AG04450 (cell line): ENCODE measurements at places on chromosomes 1 and 21.

DNA sequence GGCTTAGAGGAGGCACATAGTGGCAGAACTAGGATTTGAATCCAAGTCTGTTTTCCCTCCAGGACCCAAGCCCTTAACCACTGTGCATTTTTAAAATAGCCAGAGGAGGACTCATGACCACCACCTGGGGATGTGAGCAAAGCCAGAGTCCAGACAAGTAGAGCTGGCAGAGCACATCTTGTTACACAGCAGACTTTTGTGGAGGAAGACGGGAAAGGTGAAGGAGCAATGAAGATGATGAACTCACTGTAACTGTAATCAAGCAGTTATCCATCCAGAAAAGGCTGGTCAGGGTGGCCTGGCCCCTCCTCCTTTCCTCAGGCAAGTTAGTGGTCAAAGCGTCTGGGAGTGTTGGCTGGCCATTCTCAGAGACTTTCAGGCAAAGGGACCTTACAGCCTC, 50.9 kb downstream of the SLC44A3 start:
- no peak for DNase-seq

- no peak for DNase-seq
These were observed 69.8 kb downstream of the KCNT2 start for GRCh38 chr1:196538473-196538872.

DNA sequence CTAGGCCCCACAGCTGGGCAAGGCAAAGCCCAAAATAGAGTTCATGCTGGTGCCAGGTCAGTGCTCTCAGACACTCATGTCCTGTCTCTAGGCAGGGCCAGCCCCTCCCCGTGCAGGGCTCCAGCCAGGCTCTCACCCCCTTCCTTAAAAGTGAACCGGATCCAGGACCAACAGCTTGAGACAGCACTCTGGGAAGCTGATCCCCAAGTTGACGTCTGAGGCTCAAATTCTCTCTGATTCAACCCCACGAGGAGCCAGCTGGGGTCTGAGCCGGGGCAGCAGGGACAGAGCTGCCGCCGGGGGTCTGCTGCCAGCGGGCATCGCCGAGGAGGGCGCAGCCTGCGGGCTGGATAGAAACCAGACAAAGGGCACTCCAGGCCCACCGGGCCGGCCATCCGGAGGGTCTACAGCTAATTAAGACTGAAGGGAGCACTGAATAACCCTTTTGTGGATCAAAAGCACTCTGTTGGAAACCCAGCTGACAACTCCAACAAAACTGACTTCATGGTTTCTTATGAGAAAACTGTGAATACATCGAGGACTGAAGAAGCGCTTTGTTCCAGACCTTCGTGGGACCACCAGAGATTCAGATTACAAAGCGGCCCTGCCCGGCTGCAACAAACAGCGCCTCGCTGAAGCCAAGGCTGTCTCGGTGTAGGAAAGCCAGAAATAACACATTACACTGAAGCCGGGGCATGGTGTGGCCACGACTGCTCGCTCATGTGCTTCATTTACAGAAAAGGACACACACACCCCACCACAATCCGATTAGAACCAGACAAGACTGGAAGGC, 95.8 kb downstream of the PSMG1 start:
- no peak for DNase-seq

DNA sequence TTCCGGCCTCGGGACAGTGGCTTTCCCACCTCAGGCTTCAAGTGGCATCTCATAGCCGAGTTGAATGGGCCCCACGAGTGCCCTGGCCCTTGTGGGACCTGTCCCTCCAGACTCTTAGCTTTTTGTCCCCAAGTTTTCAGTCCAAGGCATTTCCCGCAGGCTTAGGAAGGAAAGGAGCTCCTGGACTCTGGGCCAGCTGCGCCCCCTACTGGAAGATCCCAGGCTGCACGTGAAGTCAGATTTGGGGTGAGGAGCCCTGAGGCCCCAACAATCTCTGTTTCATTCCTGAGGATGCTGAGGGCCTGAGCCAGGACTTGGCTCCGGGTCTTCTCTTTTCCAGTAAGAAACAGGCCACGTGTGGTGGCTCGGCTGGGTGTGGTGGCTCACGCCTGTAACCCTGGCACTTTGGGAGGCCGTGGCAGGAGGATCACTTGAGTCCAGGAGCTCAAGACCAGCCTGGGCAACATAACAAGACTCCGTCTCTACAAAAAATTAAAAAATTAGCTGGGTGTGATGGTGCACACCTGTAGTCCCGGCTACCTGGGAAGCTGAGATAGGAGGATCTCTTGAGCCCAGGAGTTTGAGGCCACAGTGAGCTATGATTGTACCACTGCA, 67.4 kb downstream of the ARHGEF10L start:
- peak; percentile 33 for DNase-seq

GRCh38 chr1:200323856-200324400, 85.9 kb downstream of the ZNF281 start:
- DNase-seq, result no peak

DNA sequence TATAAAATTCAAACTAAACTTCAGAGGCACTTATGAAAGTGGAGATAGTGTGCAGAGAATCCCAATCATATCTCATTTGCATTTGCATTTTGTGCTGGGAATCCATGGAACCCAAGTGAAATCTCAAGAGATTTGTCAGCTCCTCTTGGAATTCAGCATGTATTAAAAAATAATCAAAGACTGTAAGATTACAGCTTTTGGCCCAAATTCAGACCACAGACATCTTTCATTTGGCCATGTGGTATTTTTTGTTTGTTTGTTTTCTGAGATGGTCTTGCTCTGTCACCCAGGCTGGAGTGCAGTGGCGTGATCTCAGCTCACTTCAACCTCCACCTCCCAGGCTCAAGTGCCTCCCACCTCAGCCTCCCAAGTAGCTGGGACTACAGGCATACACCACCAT, 3.8 kb upstream of the CACYBP start:
- DNase-seq, result no peak

GRCh38 chr1:184487531-184488193, 100.8 kb downstream of the C1orf21 start:
- no peak for DNase-seq

- peak; percentile 89 for DNase-seq
These were observed 4.8 kb upstream of the SLC2A1 start for GRCh38 chr1:42963378-42964043.

DNA sequence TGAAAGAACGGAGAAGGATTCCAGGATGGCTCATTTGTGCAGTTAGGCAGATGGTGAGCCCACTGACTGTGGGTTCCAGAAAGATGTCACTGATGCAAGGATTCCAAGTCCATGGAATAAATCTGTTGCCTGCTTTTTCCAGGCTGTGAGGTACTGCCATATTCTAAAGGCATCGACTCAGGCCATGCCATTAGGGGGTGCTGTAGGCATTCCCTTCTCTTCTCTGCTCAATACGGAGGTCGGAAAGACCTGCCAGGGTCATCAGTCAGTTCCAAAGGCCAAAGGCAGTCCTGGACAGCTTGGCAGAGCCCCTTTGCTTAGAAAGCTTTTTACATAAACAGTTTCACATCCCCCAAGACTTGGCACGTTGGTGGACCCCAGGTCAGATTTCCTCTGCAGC, 31.7 kb upstream of the TMEM125 start:
- DNase-seq, result peak; percentile 18

GRCh38 chr1:201565771-201566528, 27.0 kb downstream of the NAV1 start:
- no peak for DNase-seq

DNA sequence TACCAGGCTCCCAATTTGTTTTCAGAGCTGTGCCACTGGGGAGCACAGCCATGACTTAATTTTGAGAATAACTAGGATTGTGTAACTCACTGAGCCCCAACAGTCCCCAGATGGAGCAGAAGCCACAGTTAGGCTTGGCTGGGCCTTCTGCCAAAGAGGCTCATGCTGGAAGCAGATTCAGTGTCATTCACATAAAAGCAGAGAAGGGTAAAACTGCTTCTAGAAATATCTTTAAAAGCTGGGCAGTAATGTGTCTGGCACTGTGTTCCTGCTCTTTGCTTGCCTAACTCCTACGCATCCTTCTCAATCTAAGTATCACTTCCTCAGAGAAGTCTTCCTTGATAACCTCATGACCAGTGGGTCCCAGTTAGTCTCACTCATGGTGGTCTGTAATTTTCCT, 20.3 kb downstream of the STK40 start:
- DNase-seq, result no peak

DNA sequence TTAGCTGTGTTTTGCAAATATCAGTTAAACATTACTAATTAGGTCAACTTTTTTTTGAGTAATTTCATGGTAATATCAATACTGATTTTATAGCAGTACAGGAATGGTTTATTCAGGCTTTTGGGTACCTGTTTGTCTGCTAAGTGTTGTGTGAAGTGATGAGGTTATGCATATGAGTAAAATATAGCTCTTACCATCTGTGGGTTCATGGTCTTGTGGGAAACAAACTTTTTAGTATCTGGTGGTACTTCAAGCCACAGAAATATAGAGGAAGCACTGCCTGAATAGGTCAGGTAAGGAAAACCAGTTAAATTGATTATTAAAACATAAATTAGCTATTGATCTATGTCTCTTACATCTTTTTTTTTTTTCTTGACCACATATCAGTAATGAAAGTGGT, 113.9 kb downstream of the RABGAP1L start:
- DNase-seq, result no peak

GRCh38 chr1:205510308-205510950, 6.0 kb downstream of the CDK18 start:
- DNase-seq, result no peak

DNA sequence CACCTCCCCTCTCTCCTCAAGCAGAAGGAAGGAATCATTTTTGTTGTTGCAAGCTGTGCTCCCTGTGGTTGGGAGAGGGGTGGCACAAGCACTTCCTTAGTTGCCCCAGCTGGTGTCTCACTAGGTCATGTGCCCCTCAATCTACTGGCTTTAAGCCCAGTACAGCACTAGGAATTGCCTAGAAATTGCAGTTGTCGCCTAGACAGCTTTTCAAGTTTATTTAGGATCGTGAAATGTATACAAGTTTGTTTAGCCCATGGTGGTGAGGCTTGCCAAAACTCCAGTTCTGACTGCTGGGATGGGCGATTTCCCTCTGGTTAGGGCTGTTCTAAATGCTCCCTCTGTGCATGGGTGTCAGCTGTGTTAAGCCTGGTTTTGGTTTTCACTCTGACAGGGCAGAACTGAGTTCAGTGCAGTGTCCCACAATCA, 126.8 kb upstream of the ZNF644 start:
- DNase-seq, result no peak

DNA sequence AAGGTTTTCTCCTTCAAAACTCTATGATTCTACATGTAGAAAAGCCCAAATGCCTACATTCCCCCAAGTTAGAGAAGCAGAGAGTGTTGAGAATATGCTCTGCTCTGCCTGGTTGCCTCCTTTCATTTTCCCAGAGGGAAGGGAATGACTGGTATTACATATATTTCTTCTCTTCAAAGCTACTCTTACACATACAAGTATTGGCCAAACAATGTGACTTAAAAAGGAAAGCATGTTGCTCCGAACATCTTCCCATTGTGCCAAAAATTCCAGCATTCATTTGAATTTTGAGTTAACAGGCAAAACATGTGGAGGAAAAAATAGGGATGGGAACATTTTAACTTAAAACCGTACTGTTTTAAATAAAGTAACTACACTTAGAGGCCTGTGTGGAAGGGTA, 125.2 kb downstream of the COQ8A start:
- no peak for DNase-seq

DNA sequence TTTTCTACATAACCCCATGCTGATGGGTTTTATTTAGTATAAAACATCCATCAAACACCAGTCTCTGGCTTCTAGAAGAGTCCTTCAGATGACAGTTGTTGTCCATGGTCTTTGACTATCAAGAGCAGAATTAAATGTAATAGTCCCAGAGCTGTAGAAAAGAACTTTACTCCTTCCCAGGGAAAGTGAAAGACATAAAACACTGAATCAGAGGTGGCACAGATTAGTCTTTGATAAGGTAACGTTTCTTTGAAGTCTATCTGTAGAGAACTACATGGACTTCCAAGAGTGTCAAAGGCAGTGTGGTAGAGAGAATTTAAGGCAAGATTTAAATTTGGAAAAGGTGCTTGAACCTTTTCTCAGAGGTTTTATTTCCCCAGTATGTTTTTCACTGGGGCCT, 21.9 kb downstream of the SYNC start:
- no peak for DNase-seq

DNA sequence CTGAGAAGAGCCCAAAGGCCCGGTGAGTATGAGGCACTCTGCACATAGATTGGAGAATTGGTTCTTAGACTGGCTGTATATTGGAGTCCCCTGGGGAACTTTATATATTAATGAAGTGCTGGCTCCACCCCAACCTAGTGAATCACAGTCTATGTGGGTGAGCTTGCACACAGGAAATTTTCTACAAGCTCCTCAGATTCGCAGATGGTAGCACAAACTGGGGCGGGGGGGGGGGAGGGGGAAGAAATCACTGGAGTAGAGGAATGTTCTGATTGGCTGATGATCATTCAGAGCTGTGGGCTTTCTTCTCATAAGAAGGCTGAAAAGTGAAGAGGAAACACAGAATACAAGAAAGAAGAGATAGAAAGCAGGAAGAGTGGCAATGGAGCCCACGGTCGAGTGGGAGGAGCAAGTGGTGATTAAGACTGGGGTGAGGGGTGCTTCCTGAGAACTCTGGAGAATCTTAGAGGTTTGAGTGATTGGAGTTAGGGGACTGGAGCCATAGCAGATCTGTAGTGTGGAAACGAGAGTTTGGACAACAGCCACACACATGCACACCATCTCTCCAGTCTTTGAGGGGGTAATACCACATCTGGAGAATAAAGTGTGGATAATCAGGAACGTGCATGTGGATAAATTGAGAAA, 465.9 kb upstream of the DAB1 start:
- DNase-seq, result no peak

- no peak for DNase-seq
These were observed 596 bp downstream of the TOR3A start for GRCh38 chr1:179082333-179082998.

GRCh38 chr1:25619101-25619890, 2.7 kb downstream of the MAN1C1 start:
- no peak for DNase-seq

DNA sequence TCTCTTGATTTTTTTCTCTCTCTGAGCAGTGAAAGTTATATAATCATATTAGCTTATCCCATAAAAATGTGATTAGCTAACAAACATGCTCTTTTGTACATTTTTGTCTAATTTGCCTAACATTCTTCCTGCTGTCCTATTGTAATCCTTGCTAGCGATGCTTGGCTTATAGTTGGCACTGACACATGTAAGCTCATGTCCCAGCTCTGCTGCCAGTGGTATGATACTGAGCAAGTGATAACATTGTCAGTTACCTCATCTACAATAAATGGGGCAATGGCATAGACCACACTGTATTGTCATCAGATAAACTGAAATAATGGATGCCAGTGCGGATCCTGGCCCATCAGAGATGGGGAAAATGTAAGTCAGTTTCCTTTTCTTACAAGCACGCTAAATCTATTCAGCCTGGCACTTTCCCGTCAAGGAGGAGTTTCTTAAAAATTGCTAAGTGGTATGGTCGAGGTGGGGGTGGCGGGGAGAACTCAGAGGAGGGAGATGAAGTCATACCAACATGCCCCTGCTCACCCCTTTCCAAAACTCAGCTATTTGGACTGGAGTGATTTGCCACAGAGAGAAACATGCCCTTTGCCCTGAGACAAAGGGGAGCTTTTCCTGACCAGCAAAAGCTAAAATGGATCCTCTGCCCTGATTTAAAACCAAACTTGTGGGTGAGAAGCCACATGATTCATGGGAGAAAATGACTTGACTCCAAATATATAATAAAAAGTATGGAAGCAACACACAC, 1.3 kb downstream of the FYB2 start:
- DNase-seq, result no peak
